ENCODE measurements at places on chromosomes 5 and 9.

DNA sequence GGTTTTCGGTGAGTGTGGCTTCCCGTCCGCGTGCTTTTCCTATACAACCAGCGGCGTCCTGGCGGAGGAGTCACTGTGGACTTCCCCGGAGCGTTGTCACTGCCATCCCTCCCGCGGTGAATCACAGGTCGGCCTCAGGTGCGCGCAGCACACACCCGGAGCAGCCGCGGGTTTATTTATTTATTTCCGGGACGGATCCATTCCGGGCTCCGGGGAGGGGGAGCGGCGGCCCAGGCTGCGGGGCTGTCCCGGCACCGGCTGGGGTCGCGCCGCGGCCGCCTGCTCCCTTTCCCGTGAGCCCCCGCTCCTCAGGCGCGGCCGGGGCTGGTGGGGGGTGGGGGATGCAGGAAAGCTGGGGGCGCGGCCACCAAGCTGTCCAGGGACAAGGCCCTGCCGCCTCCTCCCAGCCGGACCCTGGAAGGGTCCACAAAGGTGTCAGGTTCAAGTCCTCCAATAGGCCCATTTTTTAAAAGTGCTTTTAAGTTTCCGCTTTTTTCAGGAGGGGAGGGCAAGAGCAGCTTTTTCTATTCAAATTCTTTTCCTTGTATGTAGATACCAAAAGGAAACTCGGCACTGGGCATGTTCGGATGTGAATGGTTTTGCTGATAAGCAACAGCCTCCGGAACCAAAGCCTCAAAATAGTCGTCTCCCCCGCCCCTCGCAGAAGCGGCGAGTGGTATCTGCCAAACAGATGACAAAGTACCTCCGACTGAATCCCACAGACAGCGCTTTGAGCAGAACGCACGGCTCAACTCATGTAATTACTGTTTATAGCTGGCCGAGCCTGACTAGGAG is 192.5 kb downstream of the CD180 start:
- peak; percentile 85 for DNase-seq

DNA sequence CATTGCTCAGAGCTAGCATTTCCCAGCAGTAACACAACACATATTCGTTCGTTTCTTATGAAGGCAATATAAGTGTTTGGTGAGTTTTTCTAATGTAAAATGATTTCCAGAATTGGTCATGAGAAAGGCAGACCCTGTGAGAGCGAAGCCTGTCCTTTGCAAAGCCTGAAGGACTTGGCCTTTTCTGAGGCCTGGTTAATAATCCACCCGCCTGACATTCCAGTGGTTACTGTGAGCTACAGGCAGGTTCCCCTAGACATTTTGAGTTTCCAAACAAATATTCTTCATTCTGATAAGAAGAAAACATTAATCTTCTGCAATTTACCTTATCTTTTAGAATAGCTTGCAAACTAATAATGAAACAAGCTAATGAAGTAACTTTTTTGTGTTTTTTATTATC is 38.0 kb downstream of the ADAMTS16 start:
- DNase-seq, result no peak

- no peak for DNase-seq
Observed at GRCh38 chr5:18761801-18762200, 1127.5 kb downstream of the TAF11L14 start.

GRCh38 chr5:2894316-2894715 is 142.8 kb upstream of the IRX2 start:
- DNase-seq, result no peak
